ENCODE measurements at places on chromosomes 2 and 18. TPM values are rescaled to one million over a fixed set of nuclear protein-coding genes. Genes with fewer than 3 reads are reported as not detected.
A peak's percentile ranks its signal among the peaks of the same experiment; 100 is the strongest.

FBLN7 gene
- total RNA-seq, result 4.1 TPM

DIPK1C gene
- total RNA-seq, result not detected

LIMS4 gene
- total RNA-seq, result 2.4 TPM

REG3G gene
- not detected for total RNA-seq

CD207 gene
- total RNA-seq, result not detected

DSG4 gene
- total RNA-seq, result not detected

SLC38A11 gene
- total RNA-seq, result not detected

CREG2 gene
- not detected for total RNA-seq

SCN2A gene
- 0.73 TPM for total RNA-seq

APCDD1 gene
- total RNA-seq, result 1.4 TPM

- H3K4me3 ChIP-seq, result no peak overlapping the region
- no peak overlapping the region for H3K27ac ChIP-seq
- H3K36me3 ChIP-seq, result no peaks in the 10 kb centered on the region
- no peaks in the 10 kb centered on the region for H3K27me3 ChIP-seq
- H3K4me1 ChIP-seq, result peaks cover 27% of the 10 kb centered on the region
Observed at GRCh38 chr2:64284751-64285150, 140.5 kb upstream of the PELI1 start.

GRCh38 chr2:20146401-20146800 is 78.5 kb downstream of the SDC1 start:
- no peaks in the 10 kb centered on the region for H3K36me3 ChIP-seq
- no peak for DNase-seq
- peaks cover 37% of the 10 kb centered on the region for H3K4me1 ChIP-seq
- no peak overlapping the region for H3K4me3 ChIP-seq
- H3K27me3 ChIP-seq, result no peaks in the 10 kb centered on the region

DNA sequence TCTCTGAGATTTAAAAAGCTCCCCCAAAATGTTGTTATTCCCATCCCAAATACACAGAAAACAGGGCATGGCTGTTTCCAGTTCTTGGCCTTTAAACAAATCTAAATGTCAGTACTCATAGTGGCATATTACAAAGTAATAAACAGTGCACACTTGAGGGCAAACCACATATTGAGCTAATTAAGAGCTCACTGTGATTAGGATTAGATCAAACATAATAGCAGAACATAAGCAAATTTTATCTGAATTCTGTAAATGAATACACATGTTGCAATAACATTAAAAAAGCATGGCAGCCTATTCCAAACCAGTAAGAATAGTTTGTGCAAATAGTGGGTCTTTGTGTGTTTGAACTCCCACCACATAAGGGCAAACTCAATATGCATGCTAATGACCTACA is 66.7 kb downstream of the FAM228A start:
- no peaks in the 10 kb centered on the region for H3K27me3 ChIP-seq
- no peak for DNase-seq
- H3K4me1 ChIP-seq, result no peaks in the 10 kb centered on the region
- H3K4me3 ChIP-seq, result no peak overlapping the region

GRCh38 chr2:98911126-98911375 is 25.0 kb downstream of the CRACDL start:
- H3K27ac ChIP-seq, result peak overlapping the region; percentile 80
- DNase-seq, result no peak
- H3K4me1 ChIP-seq, result peaks cover 55% of the 10 kb centered on the region
- H3K4me3 ChIP-seq, result no peak overlapping the region
- H3K27me3 ChIP-seq, result no peaks in the 10 kb centered on the region

GRCh38 chr2:239765911-239766310 is 259.2 kb downstream of the NDUFA10 start:
- no peak overlapping the region for H3K27ac ChIP-seq
- peaks cover 3% of the 10 kb centered on the region for H3K36me3 ChIP-seq
- no peak for DNase-seq
- no peak overlapping the region for H3K4me3 ChIP-seq

GRCh38 chr2:133416736-133417135 is 151.5 kb downstream of the NCKAP5 start:
- no peak overlapping the region for H3K27ac ChIP-seq
- no peak overlapping the region for H3K4me3 ChIP-seq

GRCh38 chr2:27772804-27773203 is 1.3 kb downstream of the MRPL33 start:
- peaks cover 19% of the 10 kb centered on the region for H3K36me3 ChIP-seq
- H3K4me1 ChIP-seq, result peaks cover 38% of the 10 kb centered on the region
- peak overlapping the region; percentile 100 for H3K4me3 ChIP-seq
- H3K27ac ChIP-seq, result peak overlapping the region; percentile 18
- no peaks in the 10 kb centered on the region for H3K27me3 ChIP-seq

- H3K27ac ChIP-seq, result no peak overlapping the region
- no peaks in the 10 kb centered on the region for H3K4me1 ChIP-seq
- no peaks in the 10 kb centered on the region for H3K27me3 ChIP-seq
- peaks cover 25% of the 10 kb centered on the region for H3K36me3 ChIP-seq
- H3K4me3 ChIP-seq, result no peak overlapping the region
Observed at GRCh38 chr2:112217854-112218253, 37.0 kb downstream of the ZC3H8 start.

GRCh38 chr2:47152803-47153202 is 2.3 kb downstream of the STPG4 start:
- DNase-seq, result no peak
- H3K4me3 ChIP-seq, result no peak overlapping the region
- H3K36me3 ChIP-seq, result peaks cover 41% of the 10 kb centered on the region
- H3K27me3 ChIP-seq, result no peaks in the 10 kb centered on the region
- no peaks in the 10 kb centered on the region for H3K4me1 ChIP-seq
- H3K27ac ChIP-seq, result no peak overlapping the region

DNA sequence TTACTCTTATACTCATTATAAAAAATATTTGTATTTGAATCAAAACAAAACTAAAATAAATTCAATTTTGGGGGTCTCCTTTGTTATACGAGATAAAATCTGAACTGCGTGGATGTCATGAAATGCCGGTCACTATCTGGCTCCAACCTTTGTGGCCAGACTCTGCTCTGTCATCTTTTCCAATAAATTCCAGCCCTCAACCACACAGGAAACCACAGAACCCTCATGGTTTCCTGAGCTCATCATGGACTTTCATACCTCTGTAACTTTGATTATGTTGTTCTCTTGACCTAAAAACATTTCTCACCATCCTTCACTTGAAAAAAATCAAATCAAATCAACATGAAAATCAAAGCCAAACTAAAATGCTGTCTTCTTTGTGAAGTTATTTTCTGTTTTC is 724.7 kb downstream of the METTL4 start:
- no peaks in the 10 kb centered on the region for H3K4me1 ChIP-seq
- no peak overlapping the region for H3K27ac ChIP-seq
- H3K36me3 ChIP-seq, result no peaks in the 10 kb centered on the region
- no peaks in the 10 kb centered on the region for H3K27me3 ChIP-seq

- H3K27ac ChIP-seq, result peak overlapping the region; percentile 67
- H3K27me3 ChIP-seq, result no peaks in the 10 kb centered on the region
- no peak for DNase-seq
- H3K4me3 ChIP-seq, result no peak overlapping the region
Observed at GRCh38 chr18:48915626-48916425, 34.9 kb downstream of the SMAD7 start.

- peaks cover 13% of the 10 kb centered on the region for H3K4me1 ChIP-seq
- H3K27me3 ChIP-seq, result no peaks in the 10 kb centered on the region
- no peak overlapping the region for H3K27ac ChIP-seq
- DNase-seq, result peak; percentile 63
- no peak overlapping the region for H3K4me3 ChIP-seq
Observed at GRCh38 chr2:3041246-3041645, 336.4 kb downstream of the EIPR1 start.

DNA sequence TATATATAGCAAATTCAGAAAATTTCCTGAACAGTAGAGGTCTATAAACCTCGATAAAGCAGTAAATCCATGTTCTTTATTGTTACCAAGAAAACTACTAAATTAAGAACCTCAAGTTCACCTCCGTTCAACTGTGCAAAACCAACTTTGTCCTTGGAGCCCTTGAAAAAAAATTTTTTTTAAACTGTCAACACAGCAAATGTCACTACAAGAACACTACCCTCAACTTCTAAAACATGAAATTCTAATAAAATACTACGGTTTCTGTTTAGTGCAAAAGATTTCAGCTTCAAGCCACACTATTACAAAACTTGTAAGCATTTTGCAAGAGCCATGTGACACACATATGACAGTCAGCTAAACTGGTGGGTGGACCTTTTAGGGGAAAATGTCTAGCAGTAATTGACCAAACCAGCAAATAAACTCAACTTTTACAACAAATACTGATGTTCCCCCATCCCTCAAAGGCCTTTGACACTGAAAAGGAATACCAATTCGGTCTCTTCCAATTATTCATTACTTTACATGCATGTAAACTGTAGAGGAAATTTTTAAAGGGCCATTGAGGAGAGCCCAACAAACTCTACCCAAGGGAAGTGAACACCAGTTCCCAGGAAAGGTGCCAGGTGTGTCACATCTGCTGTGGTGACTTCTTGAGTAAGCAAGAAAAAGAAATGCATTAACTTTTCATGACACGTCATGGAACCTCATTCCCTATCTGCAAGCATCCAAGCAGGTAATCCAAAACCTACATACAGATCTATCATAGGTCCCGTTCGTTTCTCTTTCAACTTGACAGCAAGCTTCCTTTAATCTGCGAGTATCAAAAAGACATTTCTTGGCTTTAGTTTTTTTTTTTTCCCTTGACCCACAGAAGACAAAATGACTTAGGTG is 1.4 kb downstream of the RAB1A start:
- H3K4me1 ChIP-seq, result peaks cover 50% of the 10 kb centered on the region
- peak overlapping the region; percentile 100 for H3K4me3 ChIP-seq
- no peaks in the 10 kb centered on the region for H3K36me3 ChIP-seq
- peak overlapping the region; percentile 100 for H3K27ac ChIP-seq

DNA sequence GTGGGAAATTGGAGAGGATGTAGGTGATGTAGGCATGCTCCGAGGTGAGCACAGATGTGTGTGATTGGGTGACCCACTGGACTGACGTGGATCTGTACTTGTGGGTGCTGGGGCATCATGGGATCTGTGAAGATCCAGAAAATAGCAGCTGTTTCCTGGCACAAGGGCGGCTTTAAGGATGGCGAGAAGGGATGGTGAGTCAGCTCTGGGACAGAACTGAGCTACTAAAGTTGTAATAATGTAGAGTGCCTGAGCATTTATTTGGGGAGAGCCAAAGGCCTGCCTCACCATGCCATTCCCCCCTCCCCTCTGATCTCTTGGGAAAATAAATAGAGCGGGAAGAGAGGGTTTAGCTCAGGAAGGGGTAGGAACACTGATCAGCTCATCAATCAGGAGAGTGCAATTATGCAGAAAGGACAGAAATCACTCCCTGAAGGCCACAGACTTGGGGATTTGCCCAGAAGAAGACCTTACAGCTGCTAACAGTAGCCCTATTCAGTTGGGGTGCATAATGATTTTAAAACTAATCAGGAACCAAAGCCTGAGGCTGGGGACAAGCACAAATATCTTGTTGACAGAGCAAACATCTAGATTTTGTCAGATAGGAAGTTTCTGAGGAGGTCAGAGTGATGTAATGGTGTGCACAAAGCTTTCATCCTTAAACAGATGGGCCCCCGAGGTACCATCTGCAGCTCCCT is 30.3 kb downstream of the TANC1 start:
- H3K27me3 ChIP-seq, result no peaks in the 10 kb centered on the region
- H3K36me3 ChIP-seq, result no peaks in the 10 kb centered on the region
- no peak overlapping the region for H3K27ac ChIP-seq
- peaks cover 39% of the 10 kb centered on the region for H3K4me1 ChIP-seq
- DNase-seq, result no peak
- H3K4me3 ChIP-seq, result no peak overlapping the region

- DNase-seq, result no peak
- H3K4me3 ChIP-seq, result no peak overlapping the region
- H3K36me3 ChIP-seq, result no peaks in the 10 kb centered on the region
Observed at GRCh38 chr18:14941256-14941655, 193.3 kb downstream of the ANKRD30B start.

DNA sequence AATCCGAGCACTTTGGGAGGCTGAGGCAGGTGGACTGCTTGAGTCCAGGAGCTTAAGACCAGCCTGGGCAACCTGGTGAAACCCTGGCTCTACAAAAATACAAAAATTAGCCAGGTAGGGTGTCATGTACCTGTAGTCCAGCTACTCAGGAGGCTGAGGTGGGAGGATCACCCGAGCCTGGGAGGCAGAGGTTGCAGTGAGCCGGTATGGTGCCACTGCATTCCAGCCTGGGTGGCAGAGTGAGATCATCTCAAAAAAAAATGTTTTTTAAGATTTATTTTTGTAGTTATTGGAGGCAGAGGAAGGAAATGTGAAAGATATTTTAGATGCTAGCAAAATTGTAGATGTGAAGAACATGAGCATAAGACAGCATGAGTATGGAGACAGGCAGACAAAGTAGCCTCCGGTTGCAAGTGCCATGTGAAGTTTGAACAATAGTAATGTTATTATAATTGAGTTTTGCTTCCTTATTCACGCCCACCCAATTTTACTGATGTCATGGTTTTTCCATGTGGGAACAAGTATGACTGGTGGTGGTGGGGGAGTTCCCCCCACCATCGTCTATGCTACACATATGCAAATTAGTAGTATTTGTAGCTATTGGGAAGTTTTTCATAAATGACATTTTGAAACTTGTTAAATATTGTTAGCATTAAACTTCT is 18.0 kb downstream of the REL start:
- no peak overlapping the region for H3K27ac ChIP-seq
- H3K27me3 ChIP-seq, result no peaks in the 10 kb centered on the region
- peaks cover 26% of the 10 kb centered on the region for H3K36me3 ChIP-seq
- no peak overlapping the region for H3K4me3 ChIP-seq
- no peak for DNase-seq
- peaks cover 1% of the 10 kb centered on the region for H3K4me1 ChIP-seq

DNA sequence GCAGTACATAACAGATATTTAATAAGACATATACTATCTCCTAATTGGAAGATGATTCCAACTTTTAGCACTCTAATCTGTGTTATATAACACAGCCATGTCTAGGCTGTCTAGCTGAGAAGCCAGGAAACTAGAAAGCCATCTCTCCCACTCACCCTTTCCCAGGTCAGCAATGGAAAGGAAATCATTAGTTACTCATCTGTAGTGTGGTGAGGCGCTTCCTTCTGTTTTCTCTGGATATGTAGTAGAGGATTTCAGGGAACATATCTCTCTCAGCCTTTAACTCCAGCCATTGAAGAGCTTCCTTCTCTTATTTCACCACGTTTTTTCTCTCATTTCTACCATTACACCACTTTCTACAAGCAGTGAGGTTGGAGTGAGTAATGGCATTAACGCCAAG is 19.4 kb downstream of the RBBP8 start:
- H3K27me3 ChIP-seq, result no peaks in the 10 kb centered on the region
- H3K4me3 ChIP-seq, result no peak overlapping the region
- H3K27ac ChIP-seq, result no peak overlapping the region
- H3K4me1 ChIP-seq, result no peaks in the 10 kb centered on the region

DNA sequence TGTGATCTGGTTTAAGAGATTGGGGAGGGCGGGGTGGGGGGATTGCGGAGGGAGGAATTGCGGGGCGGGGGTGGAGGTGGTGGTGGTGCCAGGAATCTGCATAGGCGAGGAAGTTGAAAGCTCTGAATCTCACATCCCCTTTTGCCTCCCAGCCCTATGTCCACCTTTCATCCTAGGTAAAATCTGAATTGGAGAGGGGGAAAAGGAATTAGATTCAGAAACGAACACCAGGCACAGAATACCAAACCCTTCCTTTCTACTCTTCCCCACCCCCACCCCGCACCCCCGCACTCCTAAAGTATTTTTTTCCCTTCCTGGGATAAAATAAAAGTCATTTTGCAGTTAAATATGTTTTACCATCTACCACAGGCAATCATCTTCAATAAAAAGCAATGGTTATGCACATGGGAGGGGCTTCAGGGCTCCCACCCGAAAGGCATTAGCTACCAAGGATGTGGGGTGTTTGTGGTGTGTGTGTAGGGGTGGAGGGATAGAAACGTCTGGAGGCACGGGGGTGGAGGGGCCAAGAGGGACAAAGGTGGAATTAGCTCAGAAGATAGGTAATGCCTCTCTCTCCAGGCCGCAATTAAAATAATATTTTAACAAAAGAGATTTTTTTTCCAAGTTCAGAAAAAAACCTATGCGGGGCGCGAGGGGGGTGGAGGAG is 1.8 kb downstream of the IGFBP5 start:
- H3K4me1 ChIP-seq, result peaks cover 59% of the 10 kb centered on the region
- peak overlapping the region; percentile 93 for H3K4me3 ChIP-seq
- peaks cover 23% of the 10 kb centered on the region for H3K36me3 ChIP-seq
- H3K27ac ChIP-seq, result peak overlapping the region; percentile 84
- DNase-seq, result no peak
